H9 (cell line): ENCODE measurements at places on chromosomes 11 and 22.

DNA sequence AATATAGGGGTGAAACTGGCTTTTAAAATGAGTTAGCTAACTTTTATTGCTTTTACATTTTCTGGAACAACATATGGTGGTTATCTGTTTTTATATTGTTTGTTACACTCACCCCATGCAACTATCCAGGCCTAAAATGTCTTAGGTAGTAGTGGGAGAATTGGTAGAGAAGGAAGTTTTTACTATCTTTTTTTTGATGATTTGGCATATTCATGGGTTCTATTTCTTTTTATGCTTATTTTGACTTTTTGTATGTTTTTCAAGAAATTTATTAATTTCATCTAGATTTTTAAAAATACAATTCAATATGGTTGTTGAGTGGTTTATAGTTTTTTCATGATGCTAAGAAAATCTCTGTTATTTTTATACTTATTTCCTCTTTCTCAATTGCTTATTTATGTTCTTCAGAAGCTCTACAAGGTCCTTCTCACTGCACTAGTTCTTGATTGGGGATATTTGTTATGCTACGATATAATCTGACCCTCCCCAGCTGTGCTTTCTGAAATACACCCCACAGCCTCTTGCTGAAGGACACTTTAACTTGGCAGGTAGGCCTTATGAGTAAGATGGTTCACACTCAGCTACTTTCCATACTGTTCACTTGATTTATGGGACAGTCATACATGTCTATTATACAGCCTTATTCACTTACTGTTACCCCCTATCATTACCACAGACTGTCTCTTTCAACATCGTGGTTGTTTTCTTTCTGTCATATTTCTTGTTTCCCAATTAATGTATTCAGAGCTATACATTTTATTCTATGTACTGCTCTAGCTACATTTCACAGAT is 431.2 kb downstream of the METTL15 start:
- no peak for DNase-seq

- no peak for DNase-seq
Observed at GRCh38 chr11:70460964-70461363, 62.6 kb downstream of the CTTN start.

GRCh38 chr11:108724974-108725689 is 60.3 kb downstream of the DDX10 start:
- DNase-seq, result no peak

- DNase-seq, result no peak
Observed at GRCh38 chr11:118635237-118635591, 27.8 kb downstream of the PHLDB1 start.

- DNase-seq, result no peak
Observed at GRCh38 chr11:80868831-80869230, 1428.0 kb upstream of the TENM4 start.

- no peak for DNase-seq
Observed at GRCh38 chr22:46422896-46423295, 87.4 kb downstream of the TRMU start.

GRCh38 chr11:16215352-16215751 is 141.0 kb downstream of the SOX6 start:
- no peak for DNase-seq

DNA sequence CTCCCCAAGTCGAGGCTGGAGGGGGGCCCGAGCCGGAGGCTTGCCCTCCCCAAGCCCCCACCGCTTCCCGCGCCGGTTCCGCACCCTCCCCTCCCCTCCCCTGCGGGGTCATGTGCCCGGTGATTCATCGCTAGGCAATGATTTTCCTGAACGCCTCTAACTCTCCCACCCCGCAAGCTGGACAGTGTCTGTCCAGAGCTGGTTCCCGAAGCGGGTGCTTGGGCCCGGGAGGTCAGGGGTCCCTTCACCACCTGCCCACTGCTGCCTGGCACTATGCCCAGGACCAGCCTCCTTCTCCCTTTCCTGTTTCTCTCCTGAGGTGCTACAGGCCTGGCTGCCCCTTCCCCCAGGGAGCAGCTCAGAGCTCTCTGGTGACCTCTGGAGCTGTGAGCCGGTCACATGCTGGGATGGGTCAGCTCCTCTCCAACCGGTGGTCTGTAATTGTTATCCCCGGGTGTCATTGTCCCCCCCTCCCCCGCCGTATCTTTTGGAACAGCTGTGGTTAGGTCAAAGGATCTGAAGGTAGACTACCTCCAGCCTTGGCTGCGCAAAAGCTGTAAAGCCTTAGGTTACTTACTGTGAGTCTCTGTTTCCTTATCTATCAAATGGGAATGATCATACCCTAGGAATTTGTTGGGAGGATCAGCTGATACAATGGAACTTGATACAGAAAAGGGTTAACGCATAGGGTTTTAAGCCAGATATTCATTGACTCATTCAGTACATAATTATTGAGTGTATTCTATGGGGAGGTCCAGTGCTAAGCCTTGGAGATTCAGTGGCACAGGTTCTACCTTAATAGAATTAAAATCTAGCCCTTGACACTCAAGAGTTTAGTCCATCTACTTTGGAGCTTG is 753 bp downstream of the STX3 start:
- DNase-seq, result peak; percentile 71

GRCh38 chr11:44235765-44236201 is 74.2 kb downstream of the ALX4 start:
- no peak for DNase-seq

GRCh38 chr11:120135838-120136237 is 2.1 kb downstream of the TRIM29 start:
- no peak for DNase-seq

GRCh38 chr11:22416462-22416861 is 78.3 kb downstream of the SLC17A6 start:
- DNase-seq, result no peak

GRCh38 chr22:46561435-46561905 is 24.1 kb upstream of the CELSR1 start:
- DNase-seq, result peak; percentile 82

GRCh38 chr11:77003963-77004362 is 30.2 kb upstream of the B3GNT6 start:
- no peak for DNase-seq

DNA sequence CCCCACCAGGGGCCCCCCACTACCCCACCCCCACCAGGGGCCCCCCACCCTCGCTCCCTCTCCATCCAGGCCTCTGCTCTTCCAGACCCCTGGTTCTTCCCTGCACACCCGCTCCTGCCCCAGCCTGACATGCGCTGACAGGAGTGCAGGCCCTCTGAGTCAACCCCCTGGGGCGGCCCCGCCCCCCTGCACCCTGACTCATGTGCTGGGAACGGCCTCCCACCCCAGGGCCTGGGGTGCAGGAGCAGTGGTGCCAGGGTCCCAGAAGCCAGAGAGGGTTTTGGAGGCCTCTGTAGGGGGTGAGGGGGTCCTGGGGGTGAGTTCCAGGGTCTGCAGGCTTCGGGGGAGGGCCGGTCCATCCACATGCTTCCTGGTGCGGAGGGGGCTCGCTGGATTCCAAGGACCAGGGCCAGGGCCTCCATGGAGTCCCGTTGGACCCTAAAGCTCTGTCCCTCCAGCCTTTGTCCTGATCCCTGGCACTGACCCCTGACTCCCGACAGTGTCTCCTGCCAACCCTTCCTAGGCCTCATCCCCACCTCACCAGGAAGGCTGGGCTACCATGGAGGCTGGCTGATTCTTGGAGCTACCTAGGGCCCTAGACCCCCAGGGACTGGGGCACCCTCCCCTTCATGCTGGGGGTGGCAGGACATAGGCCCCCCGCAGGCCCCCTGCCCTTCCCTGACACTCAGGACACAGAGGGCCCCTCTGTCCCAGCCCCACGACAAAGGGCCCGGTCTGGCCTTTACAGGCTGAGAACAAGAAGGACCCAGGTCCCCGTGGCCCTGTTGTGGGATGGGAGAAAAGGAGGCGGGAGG is 583 bp upstream of the PKP3 start:
- DNase-seq, result no peak

DNA sequence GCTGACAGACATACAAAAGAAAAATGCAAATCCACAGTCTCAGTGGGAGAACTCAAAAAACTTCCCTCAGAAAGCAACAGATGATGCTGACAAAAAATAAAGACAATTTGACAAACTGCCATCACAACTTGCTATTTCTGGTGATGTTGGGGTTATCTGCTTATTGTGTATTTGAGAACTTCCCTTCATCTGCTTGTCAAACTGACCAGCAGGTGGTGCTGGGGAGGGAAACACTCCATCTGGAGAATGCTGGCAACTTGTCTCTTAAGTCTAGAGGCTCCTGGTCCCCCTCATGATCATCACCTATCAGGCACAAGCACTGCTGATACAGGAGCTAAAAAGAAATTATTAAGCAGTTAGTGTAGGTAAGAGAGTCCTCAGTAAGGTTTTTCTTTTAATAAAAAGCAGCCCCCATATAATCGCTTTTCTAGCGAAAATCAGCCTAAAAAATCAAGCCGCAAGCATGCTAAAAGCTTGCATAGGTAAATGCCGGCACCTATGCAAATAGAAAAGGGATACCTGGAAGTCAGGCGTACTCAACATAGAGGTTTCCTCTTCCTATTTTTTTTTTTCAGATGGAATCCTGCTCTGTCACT is 9.8 kb upstream of the FAM111B start:
- peak; percentile 65 for DNase-seq

DNA sequence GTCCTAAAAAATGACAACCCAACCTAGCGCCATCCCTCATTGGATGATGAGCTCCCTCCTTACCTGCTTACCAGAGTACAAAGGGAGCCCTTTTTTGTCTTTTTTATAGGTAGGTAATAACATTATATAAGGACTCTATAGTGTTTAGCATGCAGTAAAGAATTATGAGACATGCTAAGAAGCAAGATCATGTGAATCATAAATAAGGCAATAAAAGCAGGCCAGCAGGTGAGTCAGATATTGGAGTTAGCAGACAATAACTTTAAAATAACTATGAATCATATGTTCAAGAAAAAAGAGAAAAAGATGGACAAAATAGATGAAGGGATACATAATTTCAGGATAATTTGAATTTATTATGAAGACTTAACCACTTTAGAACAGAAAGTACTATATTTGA is 81.5 kb downstream of the GRK3 start:
- no peak for DNase-seq

DNA sequence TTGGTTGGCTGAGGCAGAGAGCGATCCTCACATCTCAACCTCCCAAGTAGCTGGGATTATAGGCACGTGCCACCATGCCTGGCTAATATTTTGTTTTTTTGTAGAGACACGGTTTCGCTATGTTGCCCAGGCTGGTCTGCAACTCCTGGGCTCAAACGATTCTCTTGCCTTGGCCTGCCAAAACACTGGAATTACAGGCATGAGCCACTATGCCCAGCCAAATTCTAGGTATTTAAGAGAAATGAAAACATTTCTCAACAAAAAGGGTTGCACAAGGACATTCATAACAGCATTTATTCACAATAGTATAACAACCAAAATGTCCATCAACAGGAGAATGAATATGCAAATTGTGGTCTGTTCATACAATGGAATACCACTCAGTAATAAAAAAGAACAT is 31.7 kb upstream of the RBX1 start:
- no peak for DNase-seq

GRCh38 chr22:29157759-29158535 is 47.7 kb upstream of the EMID1 start:
- DNase-seq, result no peak

DNA sequence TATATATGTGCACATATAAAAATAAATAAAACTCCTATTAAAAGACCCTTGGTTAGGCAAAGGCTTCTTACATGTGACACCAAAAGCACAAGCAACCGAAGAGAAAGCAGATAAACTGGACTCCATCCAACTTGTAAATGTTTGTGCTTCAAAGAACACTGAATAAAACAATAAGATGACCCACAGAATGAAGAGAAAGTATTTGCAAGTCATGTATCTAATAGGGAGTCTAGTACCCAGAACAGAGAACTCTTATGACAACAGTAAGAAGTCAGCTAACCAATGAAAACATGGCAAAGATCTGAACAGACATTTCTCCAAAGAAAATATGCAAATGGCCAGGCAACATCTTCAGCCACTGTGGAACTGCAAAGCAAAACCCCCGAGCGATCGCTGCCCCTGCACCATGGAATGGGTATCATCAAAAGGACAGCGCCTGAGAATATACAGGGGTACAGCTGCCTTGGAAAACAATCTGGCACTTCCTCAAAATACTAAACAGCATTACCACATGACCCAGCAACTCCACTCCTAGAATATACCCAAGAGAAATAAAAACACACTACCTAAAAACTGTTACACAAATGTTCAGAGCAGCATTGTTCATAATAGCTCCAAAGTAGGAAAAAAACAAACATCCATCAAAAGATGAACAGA is 17.2 kb downstream of the BRD1 start:
- DNase-seq, result no peak

DNA sequence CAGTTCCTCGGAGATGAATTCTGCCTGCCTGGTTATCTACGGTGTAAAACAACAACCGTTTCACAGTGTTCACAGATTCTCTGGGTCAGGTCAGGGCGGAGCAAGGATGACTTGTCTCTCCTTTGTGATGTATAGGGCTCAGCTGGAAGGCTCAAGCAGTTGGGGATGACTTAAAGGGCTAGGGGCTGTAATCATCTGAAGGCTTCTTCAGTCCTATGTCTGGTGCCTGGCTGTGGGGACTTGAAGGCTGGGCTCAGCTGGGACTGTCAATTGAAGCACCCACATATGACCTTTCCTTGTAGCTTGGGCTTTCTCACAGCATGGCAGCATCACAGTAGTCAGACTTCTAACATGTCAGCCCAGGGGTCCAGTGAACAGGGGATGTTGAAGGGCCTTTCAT is 29.3 kb downstream of the EIF3F start:
- peak; percentile 73 for DNase-seq

DNA sequence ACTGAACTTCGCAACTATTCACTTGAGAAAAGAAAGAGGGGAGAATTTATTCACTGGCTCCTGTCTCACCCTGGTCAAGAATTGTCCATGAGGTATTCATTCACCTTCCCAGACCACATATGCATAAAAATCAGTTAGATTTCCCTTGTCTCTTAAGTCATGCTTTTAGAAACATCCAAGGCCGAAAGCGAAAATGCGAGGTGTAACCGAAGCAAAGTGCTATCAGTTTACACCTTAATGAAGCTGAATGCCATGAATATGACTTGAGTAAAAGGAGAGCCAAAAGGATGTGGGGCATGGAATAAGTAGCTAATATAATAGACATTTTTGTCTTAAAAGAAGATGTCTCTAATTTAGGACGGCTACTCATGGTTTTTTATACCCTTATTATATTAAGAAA is 965.6 kb upstream of the CHORDC1 start:
- DNase-seq, result no peak

- DNase-seq, result no peak
Observed at GRCh38 chr11:102302241-102302640, 15.0 kb upstream of the BIRC3 start.

DNA sequence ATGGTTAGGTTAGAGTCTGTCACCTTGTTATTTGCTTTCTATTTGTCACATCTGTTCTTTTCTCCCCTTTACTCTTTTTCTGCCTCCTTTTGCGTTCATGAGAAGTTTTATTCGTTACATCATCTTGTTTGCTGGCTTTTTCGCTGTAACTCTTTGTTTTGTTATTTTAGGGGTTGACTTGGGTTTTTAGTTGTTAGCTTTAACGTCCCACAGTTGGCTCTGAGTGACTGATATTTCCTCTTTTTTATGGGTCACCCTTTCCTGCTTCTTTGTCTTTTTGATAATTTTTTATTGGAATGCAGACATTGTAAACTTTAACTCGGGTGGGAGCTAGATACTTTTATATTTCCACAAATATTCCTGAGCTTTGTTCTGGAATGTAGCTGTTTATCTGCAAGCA is 13.3 kb upstream of the TNNT3 start:
- DNase-seq, result no peak
